ENCODE measurements at places on chromosomes 13 and 19.

DNA sequence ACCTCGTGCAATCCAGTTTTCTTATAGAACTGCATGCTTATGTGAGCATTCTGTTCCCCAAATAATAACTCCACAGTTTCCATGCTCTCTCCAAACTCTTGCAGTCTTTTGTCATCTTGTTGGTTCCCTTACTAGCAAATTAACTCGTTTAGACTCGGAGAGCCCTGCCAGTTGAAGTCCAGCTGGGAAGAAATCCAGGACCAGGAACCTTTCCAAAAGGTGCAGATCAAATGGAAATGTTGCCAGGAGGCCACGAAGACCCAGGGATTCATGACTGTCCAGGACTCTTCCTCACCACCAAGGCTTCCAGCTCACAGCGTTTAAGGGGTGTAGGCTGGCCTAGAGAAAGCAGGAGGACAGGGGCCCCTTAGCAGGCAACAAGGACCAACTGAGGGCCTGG is 2.1 kb upstream of the TDRD12 start:
- no peak for DNase-seq

GRCh38 chr19:4692251-4693077 is 22.3 kb upstream of the MYDGF start:
- DNase-seq: no peak

DNA sequence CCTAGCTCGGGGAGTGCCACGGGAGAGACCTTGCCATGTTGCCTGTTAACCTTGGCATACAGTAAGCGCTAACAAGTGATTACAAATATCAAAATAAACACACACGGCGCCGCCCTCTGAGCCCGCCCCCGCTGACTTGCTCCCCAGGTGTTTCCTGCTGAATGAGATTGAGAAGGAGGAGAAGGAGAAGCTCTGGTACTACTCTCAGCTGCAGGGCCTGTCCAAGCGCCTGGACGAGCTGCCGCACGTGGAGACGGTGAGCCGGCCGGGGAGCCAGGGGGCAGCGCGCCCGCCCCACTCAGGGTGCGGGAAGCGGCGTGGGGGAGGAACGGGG is 5.0 kb downstream of the APC2 start:
- DNase-seq: no peak

DNA sequence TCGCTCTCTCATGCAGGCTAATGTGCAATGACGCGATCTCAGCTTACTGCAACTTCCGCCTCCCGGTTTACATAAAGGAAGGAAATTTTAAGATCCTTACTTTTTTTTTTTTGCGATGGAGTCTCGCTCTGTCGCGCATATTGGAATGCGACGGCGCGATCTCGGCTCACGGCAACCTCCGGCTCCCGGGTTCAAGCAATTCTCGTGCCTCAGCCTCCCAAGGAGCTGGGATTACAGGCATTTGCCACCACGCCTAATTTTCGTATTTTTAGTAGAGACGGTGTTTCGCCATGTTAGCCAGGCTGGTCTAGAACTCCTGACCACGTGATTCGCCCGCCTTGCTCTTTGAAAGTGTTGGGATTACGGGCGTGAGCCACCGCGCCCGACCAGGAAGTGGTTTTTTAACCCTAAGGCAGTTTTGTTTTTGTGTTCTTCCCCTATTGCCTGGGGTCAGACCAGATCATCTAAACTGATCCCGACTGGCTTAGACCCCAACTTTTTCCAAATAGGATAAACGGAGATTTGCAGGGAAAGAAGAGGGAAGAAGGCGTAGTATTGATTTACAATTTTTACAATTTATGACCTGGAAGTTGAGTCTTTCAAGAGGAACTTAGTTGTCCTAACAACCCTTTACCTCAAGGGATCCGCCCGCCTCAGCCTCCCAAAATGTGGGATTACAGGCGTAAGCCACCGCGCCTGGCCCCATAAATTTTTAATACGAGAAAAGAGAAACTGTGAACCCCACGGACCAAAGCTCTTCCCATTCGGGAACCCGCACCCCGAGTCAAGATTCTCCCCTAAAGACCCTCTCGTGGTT is 142.0 kb downstream of the ZNF737 start:
- DNase-seq: peak; percentile 62

GRCh38 chr19:49546825-49547565 is 19.2 kb downstream of the RCN3 start:
- peak; percentile 57 for DNase-seq

DNA sequence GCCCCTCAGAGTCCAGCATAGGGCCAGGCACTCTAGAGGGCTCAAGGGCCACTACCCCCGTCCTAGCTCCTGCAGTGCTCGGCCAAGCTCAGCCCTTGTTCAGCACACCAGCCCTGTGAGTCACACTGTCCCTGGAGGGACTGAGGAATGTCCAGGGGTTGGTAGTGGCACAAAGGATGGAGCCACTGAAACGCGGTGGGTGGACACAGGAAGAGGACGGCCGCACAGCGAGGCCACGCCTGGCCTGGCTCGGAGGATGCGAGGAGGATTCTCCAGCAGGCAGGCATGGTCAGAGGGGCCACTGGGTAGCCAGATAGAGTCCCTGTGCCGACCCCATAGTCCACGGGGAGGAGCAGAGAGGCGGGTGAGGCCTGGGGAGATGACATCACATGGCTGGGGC is 45.7 kb downstream of the C1QTNF9 start:
- DNase-seq: no peak

DNA sequence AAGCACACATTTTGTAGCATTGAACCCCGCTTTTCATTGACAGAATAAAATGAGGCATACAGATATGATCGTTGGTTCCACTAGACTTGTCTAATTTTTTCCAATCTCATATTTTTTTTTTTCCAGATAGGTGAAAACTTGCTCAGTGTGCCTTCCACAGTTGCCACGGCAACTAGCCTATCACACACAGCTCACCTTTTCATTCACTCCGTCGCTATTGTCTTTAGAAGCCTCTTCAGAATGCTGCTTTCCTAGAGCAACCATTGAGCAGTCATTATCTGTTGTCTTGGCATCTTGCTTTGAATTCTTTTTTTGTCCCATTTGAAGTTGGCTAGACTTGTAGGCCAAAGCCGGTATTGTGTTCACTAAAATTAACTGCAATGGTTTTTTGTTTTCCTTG is 37.7 kb upstream of the ESD start:
- DNase-seq: no peak

- no peak for DNase-seq
These were observed 449.9 kb downstream of the KLF12 start for GRCh38 chr13:73684286-73684685.

DNA sequence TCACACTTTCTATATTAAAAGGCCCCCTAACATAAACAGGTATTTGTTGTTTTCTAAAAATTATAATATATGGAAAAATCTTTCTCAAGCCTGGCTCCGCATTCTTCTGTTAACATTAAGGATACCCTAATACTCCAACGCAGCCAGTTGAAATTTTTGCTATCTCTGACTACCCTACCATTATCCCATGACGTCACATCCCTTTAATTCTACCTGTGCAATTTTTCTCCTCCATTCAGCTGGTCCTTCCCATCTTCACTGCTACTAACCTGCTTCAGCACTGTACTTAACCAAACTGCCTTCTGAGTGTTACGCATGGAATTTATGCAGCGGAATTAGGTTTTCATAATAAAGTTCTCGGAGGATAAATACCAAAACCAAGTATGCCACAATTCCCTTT is 1.0 kb downstream of the MRPS31 start:
- DNase-seq: no peak

Data from CD8-positive, alpha-beta T cell (primary cell).